GM12864 (cell line): ENCODE measurements at places on chromosomes 6 and 20.

DNA sequence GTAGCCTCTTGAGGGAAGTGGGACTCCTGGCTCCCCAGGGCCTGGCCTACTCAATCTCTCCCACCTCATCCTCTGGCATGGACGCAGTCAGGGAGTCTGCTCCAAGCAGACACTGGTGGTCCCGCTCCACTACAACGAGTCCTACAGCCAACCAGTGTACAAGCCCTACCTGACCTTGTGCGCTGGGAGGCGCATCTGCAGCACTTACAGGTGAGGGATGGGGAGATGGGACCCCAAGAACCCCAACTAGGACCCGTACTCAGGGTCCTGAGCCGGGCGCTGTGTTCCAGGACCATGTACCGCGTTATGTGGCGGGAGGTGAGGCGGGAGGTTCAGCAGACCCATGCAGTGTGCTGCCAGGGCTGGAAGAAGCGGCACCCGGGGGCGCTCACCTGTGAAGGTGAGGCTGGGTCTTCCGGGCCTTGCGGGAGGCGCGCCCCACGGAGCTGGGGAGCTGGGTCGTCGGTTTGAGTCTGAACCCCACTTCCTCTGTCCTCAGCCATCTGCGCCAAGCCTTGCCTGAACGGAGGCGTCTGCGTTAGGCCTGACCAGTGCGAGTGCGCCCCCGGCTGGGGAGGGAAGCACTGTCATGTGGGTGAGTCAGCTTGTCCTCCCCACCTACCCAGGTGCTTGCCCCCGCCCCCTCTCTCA, 2.1 kb downstream of the EGFL8 start:
- no peak for DNase-seq

- no peak for DNase-seq
Measured at GRCh38 chr6:168367285-168367751, 47.7 kb upstream of the DACT2 start.

- DNase-seq = no peak
Measured at GRCh38 chr6:34146021-34146782, at the start of gene GRM4. Gene GRM4, minus strand, starts transcription at chr6:34146087. Its CDS starts 12,591 bp downstream, at chr6:34133496.

- no peak for DNase-seq
Measured at GRCh38 chr6:74066168-74066871, 370.3 kb downstream of the CD109 start.

- DNase-seq = no peak
Measured at GRCh38 chr20:50224531-50225255, 34.1 kb downstream of the CEBPB start.

- DNase-seq = no peak
Measured at GRCh38 chr20:23315099-23315498, 35.5 kb upstream of the NXT1 start.

DNA sequence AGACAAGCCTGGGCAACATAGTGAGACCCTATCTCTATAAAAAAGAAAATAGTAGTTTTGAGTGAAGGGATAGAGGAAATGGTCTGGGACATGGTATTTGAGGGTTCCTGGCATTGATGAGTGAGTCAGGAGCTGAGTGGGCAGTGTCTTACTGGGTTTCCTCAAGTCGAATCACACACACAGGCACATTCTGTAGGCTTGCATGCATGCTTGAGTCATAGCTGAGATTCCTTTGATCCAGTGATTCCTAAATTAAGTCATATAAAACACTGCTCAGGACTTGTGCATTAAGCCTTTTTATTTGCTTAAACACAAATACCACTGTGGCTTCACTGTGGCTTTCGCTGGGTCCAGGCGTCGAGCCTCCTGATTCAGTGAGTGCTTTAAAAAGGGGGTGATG, 71.8 kb upstream of the TMEM181 start:
- no peak for DNase-seq

DNA sequence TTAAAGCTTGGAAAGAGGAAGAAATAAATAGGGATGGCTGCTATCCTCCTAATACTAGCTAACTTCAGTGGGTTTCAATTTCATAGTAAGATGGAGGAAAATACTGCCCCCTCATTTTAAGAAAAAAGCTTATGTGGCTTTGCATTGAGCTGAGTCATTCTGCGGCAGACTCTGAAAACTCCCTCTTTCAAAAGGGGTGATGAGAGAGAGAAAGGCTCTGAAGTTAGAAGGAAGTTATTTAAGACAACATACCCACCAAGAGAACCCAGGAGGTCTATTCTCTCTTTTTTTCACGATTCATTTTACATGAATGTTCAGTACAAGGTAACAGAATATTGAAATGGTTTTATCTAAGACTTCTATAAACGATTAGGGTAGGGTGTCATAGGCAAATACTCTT, 4.5 kb downstream of the PRDM13 start:
- peak; percentile 64 for DNase-seq

GRCh38 chr20:63496596-63497120, 2.2 kb downstream of the EEF1A2 start:
- no peak for DNase-seq

DNA sequence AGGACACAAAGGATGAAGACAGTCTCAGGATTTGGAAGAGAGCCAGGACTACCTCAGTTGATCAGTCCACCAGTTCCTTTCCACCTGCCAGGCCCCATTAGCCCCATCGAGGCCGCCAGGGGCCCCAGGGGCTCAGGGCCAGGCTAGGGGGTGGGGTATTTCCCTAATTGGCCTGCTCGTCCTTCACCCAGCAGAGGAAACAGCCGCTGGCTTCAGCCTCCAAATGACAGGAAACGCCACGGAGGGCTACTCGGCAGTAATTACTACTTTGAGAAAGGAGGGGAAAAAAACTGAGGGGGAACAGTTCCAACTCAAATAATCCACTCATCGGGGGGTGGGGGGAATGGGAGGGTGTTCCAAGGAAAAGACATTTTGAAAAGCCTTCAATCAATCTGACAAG, 42.7 kb downstream of the MAFB start:
- DNase-seq = no peak

DNA sequence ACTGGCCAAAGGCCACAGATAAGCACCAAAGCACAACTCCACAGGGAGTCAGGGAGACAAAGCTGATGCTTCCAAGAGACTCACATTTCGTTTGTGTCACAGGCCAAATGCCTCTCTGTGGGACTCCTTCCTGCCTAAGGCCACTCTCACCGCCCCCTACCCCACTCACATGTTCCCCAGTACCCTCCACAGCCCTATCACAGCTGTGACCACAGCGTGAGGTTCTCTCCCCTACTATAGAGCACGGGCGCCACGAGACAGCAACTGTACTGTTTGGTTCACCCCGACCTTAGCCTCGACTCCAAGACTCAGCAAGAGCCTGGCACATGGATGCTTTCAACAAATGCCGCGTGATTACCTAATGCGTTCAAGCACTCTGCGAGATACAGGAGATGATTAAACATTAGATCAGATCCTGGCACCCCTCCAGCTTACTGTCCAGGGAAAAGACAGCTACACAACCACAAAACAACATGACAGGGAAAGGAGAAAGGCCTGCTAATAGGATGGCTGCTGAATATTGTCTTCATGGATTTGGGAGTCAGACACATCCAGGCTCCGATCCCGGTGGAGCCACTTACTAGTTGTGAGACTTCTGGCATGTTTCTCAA, 105.5 kb downstream of the AGPAT4 start:
- no peak for DNase-seq

DNA sequence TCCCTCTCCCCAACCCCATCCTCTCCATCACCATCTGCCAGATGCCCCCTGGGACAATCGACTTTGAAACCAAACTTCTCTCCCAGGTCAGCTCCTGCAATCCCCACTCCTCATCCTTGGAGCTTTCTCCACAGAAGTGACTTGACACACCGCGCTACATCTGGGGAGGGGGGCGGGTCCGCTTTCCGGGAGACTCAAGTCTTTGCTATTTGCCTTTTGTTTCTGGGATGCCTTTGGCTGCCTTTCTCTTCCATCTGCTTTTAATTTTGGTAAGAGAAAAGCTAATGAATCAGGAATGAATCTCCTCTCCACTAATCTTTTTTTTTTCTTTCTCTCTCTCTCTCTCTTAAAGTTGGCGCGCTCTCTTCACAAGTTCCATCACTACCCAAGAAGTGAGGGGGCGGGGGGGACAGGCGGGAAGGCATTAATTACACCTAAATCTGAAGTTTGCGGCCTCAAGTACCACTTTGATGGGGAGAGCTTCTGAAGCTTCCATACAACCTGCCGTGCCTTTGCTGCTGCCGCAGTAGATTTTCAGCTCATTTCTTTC, 664 bp upstream of the TPBG start:
- DNase-seq = no peak

DNA sequence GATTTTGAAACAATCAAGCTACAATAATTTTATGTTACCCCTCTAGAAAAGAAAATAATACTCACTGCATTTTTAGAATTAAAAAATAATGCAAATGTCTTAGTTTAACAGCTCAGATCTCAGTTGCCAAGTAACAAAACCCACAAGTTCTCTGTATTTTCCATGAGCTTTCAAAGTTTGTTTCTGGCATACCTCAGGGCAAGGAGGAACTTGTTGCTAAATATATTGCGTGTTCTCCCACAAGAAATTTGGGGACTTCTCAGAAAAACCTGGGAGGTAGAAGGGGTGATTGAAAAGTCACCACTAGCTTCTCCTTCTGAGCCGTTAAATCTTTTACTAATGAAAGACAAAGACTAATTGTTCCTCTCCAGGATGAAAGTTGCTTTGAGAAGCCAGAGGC, 236.8 kb upstream of the MARCKS start:
- DNase-seq = no peak

- no peak for DNase-seq
Measured at GRCh38 chr20:43755851-43756250, 29.0 kb upstream of the GTSF1L start.

- no peak for DNase-seq
Measured at GRCh38 chr20:36854348-36855240, 21.3 kb upstream of the TLDC2 start.

DNA sequence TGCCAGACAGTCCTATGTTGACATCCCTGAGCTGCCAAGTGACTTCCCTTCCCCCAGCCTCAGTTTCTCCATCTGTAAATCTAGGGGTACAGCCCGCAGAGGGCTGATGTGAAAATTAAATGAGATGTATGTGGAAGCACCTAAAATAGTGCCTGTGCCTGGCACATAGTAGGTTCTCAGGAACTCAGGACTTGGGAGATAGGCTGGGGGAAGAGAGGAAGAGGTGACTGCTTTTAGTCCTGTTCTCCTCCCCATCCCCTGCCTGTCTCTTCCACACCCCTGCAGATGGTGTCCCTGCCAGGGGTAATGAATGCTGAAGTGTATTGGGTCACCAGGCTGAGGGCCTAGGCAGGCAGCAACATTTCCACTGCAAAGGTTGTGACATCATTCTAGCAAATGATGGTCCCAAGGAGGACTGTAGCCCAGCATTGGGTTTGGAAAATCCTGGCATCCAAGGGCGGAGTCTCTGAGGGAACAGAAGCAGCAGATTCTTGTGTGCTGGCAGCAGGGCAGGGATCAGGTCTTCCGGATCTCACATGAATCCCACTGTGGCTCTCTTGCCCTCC, 1.8 kb downstream of the SNPH start:
- DNase-seq = no peak

- DNase-seq = peak; percentile 78
Measured at GRCh38 chr20:47357296-47358038, 968 bp upstream of the ZMYND8 start.

DNA sequence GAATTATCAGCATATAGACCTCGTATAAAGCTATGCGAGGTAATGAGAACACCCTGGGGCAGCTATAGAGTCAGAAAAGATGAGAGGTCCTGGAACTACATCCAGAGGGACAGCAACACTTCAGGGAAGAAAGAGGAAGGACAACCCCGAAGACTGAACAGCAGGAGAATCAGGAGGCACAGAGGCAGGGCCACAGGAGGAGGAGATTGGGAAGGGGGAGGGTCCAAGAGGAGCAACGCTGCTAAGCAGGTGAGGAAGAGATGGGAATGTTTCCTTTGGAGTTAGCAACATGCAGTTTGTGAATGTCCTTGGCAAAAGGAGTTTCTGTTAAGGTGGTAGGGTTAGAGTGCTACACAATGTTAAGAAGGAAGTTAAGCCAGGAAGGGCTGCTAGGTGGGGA, 79.5 kb upstream of the OLIG3 start:
- no peak for DNase-seq

GRCh38 chr20:15332711-15333160, 995.3 kb upstream of the FLRT3 start:
- no peak for DNase-seq

DNA sequence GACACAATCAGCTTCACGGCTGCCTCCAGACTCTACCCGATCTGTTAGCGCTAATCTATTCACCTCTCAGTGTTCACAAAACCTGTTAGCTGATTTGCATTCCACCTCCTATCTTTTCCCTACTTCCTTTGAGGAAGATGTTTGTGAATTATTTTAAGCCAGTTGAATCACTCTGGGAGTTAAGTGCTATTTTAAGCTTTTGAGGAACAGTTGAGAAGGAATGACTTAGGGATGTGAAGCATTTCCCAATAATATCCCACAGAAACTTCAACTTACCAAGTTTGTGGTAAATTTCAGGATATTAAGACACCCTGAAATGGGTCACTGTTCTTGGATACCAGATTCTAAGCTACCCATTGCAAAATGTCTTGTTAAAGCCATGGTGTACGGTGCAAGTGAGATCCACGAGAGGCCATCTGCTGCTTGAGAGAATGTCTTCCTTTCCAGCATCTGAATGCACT, 145.2 kb upstream of the CITED2 start:
- DNase-seq = no peak

DNA sequence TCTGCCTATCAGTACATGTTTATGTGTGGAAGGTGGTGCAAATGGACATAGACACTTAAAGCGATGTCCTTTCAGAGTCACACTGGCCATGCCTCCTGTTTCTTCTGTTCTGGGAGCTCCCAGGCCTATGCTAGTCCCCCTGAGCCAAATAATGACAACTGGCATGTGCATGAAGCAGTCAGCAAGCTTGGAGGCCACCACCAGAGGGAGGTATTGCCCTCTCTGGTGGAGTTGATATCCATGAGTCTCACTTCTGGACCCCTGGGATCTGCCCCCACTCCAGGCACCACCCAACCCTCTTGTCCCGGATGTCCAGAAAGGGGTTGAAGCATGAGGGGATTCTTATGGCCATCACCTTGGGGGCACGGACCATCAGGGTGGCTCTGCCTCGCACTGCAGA, 172.2 kb downstream of the AIG1 start:
- no peak for DNase-seq

- no peak for DNase-seq
Measured at GRCh38 chr6:15615802-15616201, 47.0 kb downstream of the DTNBP1 start.

DNA sequence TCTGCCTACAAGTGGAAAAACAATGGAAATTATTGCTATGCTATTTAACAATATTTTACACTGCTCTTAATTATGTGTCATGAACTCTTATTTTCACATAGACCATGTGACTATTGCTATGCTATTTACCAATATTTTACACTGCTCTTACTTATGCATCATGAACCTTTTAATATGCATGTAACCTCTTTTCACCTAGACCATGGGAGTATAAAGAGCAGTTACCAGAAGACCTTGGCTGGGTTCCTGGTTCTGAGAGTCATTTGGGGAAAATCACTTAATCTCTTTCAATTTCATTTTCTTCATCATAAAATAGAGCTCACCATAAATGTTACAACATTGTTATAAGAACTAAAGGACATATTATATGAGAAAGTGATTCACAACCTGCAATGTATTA, 223.8 kb upstream of the RNF217 start:
- DNase-seq = no peak

DNA sequence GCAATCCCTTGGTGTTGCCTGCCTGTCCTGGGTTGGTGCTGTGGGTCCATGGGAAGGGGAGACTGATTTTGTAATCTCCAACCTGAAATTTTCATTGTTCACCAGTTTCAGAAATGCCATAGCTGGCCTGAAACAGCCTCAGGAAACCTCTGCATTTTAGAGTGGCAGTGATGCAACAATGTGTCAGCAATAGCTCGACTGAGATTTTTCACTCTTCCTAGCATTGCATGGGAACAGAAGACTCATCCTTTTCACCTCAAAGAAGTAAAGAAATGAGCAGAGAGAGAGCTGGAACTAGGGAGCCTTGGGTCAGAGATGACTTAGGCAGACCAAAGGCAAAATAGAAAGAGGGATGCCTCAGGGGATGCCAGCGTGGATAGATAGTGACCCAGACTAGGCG, 23.7 kb upstream of the TMEM14A start:
- DNase-seq = no peak
